ENCODE measurements at places on chromosomes 4 and X.

DNA sequence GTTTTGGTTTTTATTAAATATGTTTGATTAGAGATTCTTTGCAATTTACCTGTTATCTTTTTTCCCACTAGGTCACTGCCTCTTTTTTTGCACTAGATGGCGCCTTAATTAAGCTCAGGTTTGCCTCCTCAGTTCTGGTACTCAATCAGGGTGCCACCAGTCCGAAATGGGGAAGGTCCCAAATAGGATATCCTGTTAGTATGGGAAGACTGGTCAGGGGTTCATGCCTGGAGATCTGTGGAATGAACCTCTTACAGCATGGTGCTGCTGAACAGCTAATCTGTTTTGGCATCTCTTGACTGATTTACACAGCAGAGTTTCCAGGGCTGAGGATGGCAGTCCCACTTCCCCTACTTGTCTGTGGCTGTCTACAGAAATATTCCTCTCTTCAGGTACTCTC is 24.2 kb upstream of the VSIG1 start:
- DNase-seq: no peak

DNA sequence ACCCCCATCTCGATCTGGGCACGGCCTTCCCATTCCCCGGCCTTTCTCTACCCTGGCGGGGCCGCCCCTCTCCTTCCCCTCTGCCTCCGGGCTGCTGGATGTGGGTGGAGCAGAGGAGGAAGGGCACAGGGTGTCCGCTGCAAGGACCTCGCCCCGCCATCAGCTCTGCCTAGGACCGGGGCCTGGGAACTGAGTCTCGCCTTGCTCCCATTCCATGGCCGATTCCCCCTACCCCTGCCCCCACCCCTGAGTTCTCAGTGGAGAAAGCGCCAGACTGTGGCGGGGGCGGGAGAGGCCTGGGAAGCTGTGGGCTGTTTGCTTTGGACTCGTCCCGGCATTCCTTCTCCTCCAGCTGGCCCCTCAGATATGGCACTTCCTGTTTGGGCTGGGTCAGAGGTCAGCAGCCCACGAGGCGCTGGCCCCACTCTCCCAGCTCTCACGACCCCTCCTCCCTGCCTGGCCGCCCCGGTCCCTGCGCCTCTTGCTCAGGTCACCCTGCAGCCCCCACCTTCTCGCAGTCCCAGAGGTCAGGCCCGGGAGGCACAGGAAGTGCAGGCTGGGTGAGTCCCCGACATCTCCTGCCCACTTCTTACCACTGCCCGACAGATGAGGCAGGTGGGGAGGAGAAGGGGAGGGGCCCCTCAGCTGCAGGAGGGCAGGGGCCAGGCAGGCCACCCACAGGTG is 6.4 kb upstream of the BGN start:
- DNase-seq: no peak

- no peak for DNase-seq
These were observed 60.9 kb upstream of the PAGE1 start for GRCh38 chrX:49756692-49757091.

GRCh38 chr4:75848891-75849290 is 53.4 kb downstream of the PPEF2 start:
- DNase-seq: no peak

DNA sequence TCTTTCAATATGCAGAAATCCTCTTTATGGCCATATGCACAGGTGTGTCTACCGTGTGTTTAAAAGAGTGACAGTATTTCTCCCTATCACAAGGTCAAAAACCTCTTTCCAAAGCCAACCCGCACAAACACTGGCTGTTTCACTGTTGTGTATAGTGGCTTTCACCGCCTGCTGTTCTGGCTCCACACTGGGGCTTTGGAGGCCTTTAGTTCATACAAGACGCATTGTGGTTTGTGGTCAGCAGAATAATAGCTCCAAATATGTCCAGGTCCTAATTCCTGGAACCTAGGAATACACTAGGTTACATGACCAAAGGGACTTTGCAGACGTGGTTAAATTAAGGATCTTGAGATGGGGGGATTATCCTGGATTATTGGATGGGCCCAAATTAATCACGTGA is 40.7 kb upstream of the FAM9A start:
- no peak for DNase-seq

Data from stimulated activated CD4-positive, alpha-beta T cell treated with anti-CD3 and anti-CD28 coated beads, Interleukin-1b, Interleukin-23, amount 100 ng/mL, for 1 hour (primary cell).